Stimulated activated CD8-positive, alpha-beta memory T cell treated with anti-CD3 and anti-CD28 coated beads, Interleukin-2, amount 100 ng/mL, for 1 hour (primary cell): ENCODE measurements at places on chromosomes 4 and X.
A peak's percentile ranks its signal among the peaks of the same experiment; 100 is the strongest.

DNA sequence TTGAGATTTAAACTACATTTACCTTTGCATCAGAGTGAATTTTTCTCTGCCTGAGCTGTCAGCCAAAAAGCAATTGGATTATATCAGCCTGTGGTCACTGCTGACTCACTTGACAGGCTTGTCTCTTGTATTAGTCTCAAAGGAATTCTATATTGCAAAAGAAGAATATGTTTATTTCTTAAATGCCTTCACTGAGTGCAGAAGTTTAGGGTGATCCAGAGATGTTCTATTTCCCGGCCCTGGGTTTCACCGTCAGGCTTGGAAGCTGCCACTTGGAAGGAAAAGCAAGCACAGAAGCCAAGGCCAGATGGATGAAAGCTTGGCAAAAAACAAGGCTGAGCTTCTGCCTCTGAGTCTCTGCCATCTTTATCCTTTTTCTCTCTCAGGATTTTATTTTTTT, 80.9 kb downstream of the FAM114A1 start:
- no peak for DNase-seq

- DNase-seq = no peak
Observed at GRCh38 chr4:37279894-37280592, 35.5 kb downstream of the NWD2 start.

DNA sequence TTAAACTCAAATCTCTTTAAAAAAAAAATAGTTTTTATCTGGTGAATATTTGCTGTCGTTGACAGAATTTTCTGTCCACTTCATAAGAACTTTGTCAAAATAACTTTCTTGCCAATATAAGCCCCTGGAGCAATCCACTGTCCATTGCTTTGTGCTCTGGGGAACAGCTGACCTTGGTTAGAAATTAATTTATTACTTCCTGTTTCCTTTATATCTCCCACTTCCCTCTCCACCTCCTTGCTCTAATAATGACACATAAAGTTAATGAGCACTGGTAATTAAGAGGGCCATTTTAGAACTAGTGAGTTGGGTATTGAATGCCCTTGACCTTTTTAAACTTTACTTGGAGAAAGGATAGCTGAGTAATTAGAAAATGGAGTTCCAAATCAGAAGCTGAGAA, 151.3 kb upstream of the LEF1 start:
- no peak for DNase-seq

GRCh38 chr4:110508827-110509710, 33.1 kb downstream of the ENPEP start:
- no peak for DNase-seq

DNA sequence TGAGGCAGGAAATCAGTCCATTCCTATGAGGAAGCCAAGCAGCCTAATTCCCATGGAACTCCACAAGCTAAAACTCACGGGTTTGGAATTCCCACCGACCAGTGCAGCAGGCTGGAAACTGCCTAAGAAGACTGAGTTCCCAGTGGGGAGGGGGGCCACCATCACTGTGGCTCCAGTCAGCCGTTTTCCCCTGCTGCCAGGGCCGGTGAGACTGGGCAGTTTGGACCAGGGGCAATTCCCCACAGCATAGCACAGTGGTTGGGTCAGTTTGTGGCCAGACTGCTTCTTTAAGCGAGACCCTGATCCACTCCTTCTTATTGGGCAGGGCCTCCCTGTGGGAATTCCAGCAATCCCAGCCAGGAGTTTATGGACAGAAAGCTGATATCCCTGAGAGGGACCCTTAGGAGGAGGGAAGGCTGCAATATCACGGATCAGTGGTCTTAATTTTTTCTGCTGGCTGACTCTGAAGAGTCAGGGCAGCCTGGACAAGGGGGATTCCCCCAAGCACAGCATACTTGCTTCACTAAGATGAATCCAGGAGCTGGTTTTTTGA, 20.7 kb downstream of the PAGE5 start:
- DNase-seq = no peak

DNA sequence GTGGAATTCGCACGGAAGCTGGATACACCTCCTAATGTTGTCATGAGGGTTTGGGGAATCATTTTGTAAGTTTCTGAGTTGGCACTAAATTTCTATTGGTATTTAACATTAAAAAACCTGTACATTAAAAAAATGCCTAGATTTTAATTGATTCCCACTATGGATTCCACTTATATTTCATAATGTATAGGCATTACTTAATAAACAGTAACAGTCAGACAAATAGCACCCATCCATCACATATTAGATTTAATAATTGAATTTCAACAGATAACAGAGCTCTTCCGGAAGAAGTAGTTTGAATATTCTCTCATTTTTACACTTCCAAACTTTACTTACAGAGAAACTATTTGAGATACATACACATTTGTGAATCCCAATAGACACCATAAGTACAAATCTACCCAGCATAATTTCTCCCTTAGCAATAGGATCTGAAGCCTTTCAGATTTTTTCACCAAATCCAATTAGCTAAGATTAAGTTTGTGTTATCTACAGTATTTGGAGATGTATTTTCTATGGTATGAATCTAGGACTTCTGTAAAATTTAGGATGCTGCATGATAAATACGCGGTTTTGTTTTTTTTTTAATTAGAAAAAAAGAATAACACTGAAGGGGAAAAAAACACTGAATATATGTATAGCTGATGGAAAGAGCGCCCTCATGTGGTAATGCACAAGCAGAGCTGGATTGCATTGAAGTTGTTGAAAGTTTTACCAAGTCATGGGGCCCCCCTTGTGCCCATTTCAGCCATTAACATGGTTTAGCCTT, 12.2 kb upstream of the ODAM start:
- no peak for DNase-seq

- DNase-seq = no peak
Observed at GRCh38 chr4:189311251-189311650, 629.4 kb upstream of the FRG1 start.

GRCh38 chr4:2803624-2804448, 11.0 kb downstream of the SH3BP2 start:
- no peak for DNase-seq

DNA sequence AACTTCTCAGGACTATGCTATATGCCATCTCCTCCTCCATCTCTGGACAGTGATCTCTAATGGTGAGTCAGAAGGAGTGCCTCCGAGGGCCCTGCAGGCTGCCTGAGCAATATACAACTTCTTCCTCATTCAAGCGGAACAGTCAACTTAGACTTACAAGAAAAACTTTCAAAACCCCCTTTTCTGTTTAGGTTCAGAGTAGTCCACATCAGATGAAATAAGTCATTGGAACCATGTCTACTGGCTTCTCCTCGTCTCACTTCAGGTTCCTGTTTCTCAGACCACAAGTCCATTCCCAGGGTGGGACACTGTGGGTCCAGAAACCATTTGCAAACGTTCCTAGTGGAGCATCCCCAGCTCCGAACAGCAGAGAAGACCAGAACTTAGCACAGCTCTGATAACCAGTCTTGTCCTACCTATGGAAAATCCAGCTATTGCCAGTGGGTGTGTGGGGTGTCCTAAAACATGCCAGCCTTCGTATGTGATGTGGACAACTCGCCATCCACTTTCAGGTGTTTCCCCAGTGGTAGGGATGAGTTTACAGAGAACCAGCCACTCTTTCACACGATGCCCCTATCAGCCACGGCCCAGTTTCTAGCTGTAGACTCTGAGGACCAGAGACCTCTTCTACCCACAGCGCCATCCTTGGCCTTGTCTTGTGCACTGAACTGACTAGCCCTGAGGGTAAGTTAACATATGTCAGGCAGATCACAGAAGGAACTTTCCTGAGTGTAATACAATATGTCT, 32.7 kb upstream of the NKRF start:
- DNase-seq = no peak

GRCh38 chrX:72652082-72652481, 62.0 kb downstream of the PHKA1 start:
- DNase-seq = no peak

DNA sequence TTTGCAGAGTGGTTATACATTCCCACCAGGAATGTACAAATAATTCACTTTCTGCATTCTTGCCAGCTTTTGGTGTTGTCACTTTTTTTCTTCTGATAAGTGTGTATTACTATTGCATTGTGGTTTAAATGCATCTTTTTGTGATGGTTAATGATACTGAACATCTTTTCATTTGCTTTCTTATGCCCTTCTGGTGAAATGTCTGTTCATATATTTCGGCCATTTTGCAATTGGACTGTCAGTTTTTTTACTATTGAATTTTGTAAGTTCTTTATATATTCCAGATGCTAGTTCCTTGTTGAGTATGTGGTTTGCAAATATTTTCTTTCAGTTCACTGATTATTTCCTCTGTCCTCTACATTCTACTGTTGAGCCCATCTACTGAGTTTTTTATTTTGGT, 19.4 kb upstream of the BMP2K start:
- no peak for DNase-seq

GRCh38 chr4:10288830-10289537, 168.2 kb downstream of the ZNF518B start:
- no peak for DNase-seq

GRCh38 chrX:137545711-137546651, 19.9 kb upstream of the ZIC3 start:
- DNase-seq = no peak

DNA sequence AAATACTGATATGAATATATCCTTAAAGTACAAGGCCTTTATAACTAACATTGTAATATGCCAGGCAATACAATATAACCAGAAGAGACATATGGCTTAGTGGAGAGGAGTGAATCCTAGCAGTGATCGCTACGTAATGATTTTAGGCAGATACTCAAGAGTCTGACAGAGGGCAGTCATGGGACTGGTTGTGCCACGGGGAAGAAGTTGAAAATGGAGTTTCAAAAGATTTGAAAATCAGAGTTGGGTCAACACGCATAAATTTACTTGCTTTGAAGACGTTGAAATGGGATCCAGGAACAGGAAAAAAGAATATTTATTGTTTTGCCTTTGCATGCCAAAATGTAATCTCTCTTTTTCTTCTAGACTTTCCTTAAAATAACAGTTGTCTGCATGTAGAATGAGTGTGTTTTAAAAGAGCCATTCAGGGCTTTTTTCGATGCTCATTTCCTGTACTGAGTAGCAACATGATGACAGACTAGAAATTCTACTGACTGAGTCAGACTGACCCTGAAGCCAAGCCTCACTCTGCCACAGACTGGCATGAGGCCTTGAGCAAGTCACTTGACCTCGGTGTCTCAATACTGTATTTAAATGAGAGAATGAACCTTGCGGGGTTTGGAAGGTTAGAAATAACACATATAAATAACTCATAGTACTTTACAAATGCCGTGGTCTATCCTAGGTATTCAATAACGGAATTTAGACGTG, 8.1 kb upstream of the SMS start:
- DNase-seq = no peak

GRCh38 chr4:145302725-145303124, 122.3 kb upstream of the OTUD4 start:
- no peak for DNase-seq

- no peak for DNase-seq
Observed at GRCh38 chrX:142804085-142804484, 221.6 kb upstream of the SPANXN4 start.

DNA sequence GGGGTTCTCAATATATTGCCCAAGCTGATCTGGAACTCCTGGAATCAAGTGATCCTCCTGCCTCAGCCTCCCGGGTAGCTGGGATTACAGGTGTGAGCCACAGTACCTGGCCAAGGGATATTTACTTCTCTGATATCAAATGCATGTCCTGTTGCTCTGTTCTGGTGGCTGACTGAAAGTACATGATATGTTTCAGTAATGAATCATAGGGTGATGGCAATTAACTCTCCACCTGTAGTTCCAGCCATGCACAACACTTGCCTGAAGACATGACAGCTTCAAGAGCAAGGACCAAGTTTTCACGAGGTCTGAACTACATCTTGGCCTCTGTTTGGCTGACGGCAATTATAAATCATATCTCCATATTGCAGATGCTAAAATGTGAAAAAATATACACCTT, 9.1 kb downstream of the ZCCHC4 start:
- DNase-seq = no peak

DNA sequence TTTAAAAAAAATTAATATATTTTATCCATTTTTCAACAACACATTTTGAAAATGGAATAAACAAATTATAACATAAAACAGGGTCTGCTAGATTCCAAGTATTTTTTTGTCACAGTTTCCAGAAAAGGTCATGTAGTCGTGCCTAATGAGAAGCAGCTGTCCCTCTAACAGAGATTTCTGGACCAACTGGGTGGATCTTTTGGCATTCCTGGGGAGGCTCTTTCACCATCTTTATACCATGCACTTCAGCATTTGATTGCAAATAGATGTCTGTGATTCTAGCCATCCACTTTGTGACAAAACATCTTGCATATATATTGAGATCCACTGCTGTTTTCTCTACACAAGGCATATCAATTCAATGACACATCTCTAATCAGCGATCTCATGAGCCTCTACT, 210.7 kb upstream of the LDB2 start:
- no peak for DNase-seq

DNA sequence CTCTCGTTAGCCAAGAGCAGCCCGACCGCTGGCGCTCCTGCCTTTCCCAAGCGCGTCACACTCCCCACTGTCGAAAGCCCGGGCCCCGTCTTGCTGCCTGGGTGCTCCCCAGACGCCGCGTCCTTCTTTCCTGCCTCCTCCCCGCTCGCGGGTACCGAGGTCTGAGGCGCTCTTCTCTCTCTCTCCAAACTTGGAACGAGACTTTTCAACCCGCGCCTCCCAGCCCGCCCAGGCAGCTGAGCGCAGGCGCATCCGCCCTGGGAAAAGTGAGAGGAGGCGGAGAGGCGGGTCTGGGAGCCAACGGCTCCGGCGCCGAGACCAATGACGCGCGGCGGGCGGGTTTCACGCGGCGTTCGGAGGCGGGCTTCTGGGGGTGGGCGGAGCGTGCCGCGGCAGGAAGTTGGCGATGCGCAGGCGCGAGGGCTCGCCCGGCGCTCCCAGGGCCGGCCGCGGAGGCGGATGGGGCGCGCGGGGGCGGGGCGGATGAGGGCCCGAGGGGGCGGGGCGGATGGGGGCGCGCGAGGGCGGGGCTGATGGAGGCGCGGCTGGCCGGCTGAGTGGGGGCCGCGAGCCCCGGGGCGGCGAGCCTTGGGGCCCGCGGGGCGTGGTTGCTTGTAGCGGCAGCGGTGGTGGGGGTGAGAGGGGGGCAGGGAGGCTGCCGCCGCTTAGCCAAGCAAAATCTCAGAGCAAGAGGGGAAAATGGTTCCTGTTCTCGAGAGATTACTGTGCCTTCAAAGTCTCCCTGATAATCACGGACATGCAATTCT, at the start of gene RBBP7:
Gene RBBP7, minus strand, starts transcription at position 268 of the 767 bp plus-strand sequence. CDS start 309 bp downstream, outside the sequence.
- peak; percentile 83 for DNase-seq

- DNase-seq = no peak
Observed at GRCh38 chr4:133347409-133347808, 198.3 kb downstream of the PCDH10 start.

DNA sequence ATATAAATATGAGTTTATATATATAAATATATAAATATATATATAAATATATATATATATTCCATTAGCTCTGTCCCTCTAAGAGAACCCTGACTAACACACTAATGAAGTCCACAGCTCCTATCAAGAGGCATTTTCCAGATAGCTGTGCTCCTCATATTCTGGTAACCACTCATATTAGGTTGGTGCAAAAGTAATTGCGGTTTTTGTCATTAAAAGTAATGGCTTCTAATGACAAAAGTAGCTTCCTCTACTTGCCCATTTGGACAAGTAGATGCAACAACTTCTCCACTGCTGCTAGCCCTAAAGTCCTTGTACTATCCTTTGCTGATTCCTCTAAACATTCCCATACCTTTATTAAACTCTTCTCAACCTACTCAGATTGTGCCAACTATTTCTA, 182.0 kb downstream of the THOC2 start:
- no peak for DNase-seq

GRCh38 chr4:110412354-110413065, 63.4 kb upstream of the ENPEP start:
- DNase-seq = no peak
